ENCODE measurements at places on chromosomes 3 and 15.

DNA sequence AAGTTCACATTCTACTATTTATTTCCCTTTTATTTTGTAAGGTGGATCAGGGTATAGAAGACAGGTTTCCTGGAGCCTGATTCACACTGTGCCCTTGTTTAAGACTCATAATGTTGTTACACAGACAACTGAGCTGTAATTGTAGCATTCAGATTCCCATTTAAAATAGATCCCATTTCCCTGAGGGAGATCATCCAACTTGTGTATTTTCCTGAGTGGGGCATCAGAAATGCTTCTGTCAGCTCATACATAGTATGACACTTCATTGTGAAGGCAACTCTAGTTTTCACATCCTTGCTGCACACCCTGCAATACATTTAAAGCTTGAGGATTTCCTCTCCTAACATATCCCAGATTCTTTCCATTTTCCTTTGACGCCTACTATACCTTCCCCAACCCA, 659.7 kb downstream of the GRM7 start:
- DNase-seq: no peak

GRCh38 chr15:31427411-31427810, 100.8 kb downstream of the KLF13 start:
- no peak for DNase-seq

GRCh38 chr3:37862219-37862902, 681 bp downstream of the CTDSPL start:
- DNase-seq: no peak

DNA sequence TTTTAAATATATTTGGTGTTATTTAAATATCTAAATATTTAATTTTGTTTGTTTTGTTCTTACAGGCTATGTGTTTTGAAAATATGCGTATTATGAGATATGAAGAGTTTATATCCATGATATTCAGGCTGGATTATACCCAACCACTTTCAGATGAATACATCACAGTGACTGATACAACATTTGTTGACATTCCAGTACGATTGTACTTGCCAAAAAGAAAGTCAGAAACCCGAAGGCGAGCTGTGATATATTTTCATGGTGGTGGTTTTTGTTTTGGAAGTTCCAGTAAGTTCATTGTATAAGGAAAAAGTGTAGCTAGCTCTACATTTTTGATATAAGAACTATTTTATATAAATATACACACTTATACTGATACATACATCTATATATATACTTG, 6.9 kb downstream of the AADACL2 start:
- DNase-seq: no peak

- DNase-seq: no peak
Observed at GRCh38 chr3:106590216-106590615, 721.4 kb upstream of the CBLB start.

DNA sequence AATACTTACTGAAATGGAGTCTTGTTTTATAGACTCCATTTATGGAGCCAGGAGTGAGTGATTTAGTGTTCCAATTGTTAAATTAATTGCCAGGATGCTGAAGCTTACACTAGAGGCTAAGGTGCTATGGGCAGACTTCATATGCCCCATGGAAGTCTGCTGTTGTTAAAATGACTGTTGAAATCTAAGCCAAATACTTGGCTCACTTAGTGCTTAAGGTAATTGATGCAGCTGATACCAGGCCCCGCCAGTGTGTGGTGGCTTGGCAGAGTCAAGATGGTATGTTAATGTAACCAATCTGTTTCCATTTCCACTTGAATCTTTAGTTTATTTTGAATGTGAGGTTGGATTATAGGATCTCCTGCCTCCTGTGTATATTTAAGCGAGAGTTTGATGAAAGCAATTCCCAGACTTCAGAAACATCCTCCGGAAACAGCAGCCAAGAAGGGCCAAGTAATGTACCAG, 187.1 kb downstream of the ITPR1 start:
- no peak for DNase-seq

GRCh38 chr3:128584412-128585020, 66.1 kb downstream of the RPN1 start:
- peak; percentile 41 for DNase-seq

GRCh38 chr15:64877435-64877834, 34.3 kb upstream of the ANKDD1A start:
- no peak for DNase-seq

GRCh38 chr15:91853948-91854638, 585 bp downstream of the SLCO3A1 start:
- no peak for DNase-seq

DNA sequence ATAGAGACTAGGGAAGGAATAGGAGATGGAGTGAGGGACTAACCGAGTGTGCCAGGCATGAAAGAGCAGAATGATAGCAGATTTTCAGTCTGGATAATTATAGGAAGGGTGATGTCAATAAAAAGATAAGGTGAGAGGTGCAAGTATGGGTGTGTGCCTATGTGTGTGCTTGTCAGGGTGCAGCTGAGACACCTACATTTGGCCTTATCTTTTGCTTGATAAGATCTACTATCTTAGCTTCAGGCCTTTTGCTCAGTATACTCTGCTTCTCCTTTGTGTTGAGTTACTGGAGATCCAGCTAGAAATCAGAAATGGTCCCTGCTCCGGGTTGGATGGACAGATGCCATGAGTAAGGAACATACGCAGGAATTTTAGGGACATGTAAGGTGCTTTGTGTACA, 17.4 kb downstream of the ARL14 start:
- no peak for DNase-seq

DNA sequence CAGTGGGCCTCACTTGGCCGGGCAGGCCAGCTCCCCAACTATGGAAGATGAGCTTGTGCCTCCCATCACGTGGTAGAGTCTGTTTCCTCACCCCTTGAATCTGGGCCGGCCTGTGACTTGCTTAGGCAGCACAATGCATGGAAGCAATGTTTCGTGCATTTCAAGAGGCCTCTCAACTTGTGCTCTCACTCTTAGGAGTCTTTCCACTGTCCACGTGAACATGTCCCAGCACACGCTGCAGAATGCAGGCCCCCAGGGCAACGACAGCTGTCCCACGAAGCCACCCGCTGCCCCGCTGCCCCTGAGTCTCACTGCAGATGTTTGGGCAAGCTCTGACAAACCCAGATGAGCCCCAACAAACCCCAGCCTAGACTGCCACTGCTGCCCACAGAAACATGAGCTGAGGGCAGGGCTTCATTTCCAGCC, 27.2 kb upstream of the SLC41A3 start:
- no peak for DNase-seq

- no peak for DNase-seq
Observed at GRCh38 chr15:78392430-78392829, 45.6 kb upstream of the IREB2 start.

DNA sequence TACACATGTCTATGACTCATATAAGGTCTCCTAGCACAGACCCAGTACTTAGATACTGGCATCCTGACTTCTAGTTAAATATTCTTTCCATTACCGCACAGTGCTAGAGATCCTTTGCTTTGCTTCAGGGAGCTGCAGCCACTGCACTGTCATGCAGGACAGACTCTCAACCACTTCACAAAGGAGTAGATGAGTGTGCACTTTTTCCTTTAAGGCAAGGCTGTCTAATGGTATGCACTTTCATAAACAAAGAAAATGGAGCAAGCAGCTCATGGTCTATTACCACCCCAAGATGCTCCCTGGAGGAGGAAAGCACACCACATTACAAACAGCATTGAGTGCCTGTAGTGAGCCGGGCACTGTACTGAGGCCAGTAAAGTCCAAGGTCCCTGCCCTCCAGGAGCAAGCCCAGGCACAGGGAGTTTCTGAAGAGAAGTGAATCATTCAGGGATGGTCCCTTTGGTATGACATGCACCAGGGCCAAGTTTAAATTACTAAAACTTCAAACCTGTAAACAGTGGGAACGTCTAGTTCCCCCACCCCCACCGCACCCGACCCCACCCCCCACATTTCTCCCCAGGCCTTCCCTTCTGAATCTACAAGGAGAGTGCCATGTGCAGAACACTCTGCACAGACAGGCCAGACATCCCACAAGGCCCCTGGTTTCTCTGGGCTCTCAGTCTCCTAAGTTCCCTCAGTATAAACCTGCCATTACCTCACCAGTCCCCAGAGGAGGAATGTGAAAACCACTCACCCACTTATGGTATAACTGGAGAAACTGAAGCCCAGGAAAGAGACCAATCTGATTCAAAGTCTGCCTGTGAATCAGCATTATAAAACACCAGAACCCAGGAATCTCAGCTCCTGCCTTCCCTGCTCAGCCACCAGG, 107.8 kb upstream of the BCL6 start:
- DNase-seq: no peak

DNA sequence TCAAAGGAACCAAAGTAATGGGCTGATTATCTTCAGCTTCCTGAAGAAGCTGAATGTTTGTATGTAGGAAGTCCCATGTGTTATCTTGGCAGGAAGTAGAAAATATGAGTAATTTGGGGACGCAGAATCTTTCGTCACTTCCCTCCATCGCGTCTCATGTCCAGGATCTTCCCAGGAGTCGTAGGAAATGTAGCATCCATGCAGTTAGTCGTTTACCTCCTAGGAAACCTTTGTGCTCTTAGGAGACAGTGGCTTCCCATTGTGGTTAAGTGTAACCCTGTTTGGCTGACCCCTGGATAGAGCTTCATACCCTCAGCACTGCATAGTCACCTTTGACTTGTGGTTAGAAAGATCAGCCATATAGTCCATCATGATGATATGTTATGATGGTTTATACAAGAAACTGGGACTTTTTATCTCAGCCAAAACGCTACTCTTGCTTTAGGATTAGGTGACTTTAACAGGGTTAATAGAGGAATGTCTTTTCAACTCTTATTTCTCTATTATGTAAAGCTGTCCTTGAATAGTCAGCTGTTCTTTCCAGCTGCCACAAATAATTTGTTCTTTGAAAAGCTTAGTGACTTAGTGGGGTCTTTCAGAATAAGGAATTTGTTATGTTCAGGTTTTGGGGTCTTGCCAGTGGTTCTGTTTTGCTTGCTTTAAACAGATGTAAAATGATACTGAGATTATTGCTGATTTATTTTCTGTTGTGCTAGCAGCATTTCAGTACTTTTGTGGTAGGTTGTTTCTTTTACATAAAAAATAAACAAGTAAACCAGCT, 92.2 kb downstream of the KLHL25 start:
- no peak for DNase-seq

- no peak for DNase-seq
Observed at GRCh38 chr15:62935300-62936081, 107.1 kb upstream of the TPM1 start.

DNA sequence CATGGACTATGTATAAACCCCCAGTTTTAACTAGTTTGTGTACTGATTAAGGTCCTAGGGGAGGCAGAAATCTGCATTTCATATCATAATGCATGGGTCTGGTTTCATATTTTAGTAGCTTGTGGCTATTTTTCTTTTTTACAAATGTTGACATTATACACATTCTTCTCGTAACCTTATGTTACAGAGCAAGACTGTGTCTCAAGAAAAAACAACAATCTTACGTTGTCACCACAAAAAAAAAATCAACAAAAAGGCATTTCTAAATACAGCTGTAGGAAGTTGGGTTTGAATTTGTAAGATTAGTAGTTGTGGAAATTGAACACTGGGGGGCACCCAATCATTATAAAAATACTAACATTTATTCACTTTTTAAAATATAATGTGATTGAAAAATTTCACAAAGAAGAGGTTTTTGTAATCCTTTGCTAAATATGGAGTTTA, 17.9 kb downstream of the SERP1 start:
- DNase-seq: no peak

DNA sequence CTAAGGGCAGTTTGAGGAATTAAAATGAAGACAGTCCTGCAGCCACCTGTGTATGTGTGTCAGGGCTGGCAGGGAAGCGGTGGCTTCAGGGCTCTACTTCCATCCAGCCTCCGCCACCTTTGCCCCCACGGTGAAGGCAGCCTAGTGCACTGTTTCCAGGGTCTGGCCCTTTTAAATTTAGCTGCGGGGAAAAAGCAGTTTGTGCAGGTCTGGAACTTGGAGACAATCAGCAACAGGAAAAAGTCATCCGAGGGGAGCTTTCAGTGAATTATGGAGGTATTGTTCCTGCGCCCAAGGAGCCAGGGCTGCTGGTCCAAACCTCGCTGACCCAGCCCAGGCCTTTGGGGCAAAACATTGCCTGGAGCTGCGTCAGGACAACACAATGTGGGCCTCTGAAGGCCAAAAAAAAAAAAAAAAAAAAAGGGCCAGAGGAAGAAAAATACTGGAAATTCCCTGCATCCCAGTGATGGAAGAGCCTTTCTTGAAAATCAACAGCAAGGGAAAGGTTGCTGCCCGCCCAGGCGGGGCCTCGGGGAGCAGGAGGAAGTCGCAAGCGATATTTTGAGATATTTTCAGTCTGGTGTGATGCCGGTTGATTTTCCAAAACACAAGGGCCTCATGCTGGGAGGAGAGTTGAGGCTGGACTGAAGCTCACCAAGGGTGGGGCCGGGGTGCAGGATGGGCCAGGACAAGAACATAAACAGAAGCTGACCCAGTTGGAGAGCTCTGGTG, 25.5 kb upstream of the FGD5 start:
- DNase-seq: no peak

GRCh38 chr3:128950223-128950938, 43.5 kb downstream of the CFAP92 start:
- no peak for DNase-seq

GRCh38 chr3:128155616-128156360, 2.5 kb downstream of the EEFSEC start:
- DNase-seq: no peak

- no peak for DNase-seq
Observed at GRCh38 chr3:86930181-86930580, 60.8 kb downstream of the VGLL3 start.

DNA sequence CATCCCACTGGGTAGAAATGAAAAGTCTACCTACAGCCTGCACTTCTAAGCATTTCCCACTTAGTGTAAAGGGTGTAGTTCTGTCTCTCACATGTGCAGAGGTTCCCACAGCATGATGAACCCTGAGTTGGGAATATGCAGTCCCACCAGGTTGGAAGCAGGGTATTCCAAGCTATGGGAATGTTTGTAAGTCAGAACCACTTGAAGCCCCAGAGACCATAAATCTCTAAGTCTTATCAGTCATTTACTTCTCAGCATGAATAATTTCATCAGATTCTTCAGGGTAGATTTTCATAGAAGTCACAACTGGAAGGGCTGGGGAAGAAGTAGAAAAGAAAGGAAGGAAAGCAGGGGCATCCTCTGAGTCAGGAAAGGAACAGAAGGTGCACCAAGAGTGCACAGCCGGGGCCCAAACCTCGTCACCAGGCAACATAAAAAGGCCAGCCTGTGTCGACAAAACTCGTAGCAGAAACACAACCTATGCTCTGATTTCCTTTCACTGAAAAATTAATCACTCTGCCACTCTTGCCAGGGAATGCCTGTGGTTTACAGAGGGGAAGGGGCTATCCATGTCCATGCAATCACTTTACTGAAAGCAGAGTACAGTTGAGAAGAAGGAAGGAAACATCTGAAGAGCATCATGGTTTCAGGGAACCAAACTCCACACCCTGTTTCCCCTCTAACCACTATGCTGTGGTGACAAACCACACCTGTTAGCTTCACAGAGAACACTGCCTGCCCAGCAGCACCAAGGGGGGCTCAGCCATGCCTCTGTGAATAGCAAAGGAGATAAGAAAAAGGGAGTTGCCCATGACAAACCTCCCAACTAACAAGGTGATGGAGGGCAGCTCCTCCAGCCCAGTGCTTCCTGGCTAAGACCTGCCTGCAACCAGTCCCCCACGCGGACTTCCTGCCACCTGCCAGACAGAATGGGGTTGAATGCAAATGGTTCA, 40.5 kb downstream of the SH3BP5 start:
- peak; percentile 36 for DNase-seq

Measured in stimulated activated CD4-positive, alpha-beta T cell treated with anti-CD3 and anti-CD28 coated beads, Interleukin-15, amount 100 ng/mL, for 48 hours (primary cell).